ENCODE measurements at places on chromosomes 7 and 10.

DNA sequence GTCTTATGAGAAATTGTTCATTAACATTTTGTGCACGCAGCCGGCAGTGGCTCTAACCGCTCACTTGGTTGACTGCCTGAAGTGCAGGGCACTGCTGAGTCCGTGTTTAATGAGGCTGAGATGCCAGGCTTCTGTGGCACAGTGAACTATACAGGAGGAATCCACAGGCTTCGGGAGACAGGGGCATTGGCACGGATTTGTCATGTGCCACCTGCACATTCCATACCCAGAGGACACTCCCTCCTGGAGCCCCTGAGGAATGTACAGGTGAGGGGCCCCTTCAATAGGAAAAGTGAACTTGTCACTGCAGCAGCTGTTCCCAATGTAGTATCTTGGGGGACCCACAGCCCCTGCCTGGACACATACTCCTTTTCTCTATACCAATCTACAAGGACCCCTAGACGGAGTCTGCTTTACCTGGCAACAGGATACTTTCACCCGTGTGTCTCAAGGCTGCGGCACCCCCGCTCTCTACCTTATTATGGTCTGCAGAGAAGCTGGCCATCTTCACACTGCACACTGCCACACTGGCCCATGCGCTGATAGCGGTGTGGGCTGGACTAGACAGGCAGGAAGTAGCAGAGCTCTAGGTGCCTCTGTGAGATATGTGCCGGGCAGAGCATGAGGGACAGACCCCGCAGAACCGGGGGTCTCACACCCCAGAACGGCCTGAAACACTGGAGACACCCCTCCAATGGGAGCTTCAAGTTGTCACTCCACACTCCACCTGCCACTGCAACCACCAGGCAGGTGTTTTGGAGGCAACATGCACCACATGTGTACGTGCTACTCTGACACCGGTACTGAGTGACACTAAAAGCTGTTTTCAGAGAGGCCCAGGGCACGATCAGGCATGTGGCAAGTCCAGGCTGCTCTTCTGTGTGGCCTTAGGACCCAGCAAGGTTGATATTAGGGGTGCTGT lies 71.4 kb upstream of the RHEB start:
- H3K27ac ChIP-seq: no peak overlapping the region
- H3K27me3 ChIP-seq: no peaks in the 10 kb centered on the region
- peaks cover 6% of the 10 kb centered on the region for H3K36me3 ChIP-seq
- no peak for DNase-seq
- peaks cover 11% of the 10 kb centered on the region for H3K4me1 ChIP-seq

DNA sequence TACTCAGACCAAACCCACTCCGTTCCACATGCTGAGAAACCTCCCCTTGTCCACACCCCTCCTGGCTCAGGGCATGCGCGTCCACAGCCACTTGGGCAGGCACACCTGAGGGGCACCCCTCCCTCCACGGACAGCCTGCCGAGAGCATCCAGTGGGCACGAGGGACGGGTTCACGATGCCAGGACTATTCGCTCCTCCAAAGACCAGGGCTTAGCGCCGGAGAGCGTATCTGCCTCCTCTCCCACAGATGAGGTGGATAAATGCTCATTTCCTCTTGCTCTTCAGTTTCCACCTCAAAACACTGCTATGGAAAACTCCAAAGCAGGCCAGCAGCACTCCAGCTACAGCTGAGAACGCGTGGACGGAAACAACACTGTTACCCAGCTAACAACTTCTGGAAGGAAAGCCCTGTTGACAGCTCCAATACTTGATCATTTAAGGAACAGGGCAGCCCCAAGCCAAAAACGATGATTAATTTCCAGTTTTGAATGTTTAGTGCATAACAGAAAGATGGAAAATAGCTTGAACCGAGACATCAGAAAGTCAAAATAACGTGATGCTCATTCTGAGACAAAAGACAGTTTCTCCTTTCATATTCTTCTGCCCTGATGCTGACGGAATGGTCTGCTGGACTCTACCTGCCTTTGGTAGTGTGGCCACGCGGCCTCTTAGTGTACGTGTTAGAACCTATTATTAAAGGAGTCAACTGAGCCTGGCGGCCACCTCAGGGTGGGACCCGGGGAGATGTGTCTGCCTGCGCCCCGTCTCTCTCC lies 204.7 kb downstream of the DNAJB6 start:
- H3K4me3 ChIP-seq: no peak overlapping the region
- H3K27ac ChIP-seq: no peak overlapping the region
- peaks cover 10% of the 10 kb centered on the region for H3K27me3 ChIP-seq
- H3K36me3 ChIP-seq: peaks cover 2% of the 10 kb centered on the region

GRCh38 chr7:137890449-137890921 lies 43.7 kb upstream of the DGKI start:
- H3K36me3 ChIP-seq: peaks cover 15% of the 10 kb centered on the region
- no peak overlapping the region for H3K4me3 ChIP-seq
- H3K27me3 ChIP-seq: no peaks in the 10 kb centered on the region

- H3K4me1 ChIP-seq: peaks cover 4% of the 10 kb centered on the region
- H3K27me3 ChIP-seq: no peaks in the 10 kb centered on the region
- no peak overlapping the region for H3K4me3 ChIP-seq
- no peak overlapping the region for H3K27ac ChIP-seq
These were observed 3.9 kb upstream of the MIOS start for GRCh38 chr7:7562736-7563135.

DNA sequence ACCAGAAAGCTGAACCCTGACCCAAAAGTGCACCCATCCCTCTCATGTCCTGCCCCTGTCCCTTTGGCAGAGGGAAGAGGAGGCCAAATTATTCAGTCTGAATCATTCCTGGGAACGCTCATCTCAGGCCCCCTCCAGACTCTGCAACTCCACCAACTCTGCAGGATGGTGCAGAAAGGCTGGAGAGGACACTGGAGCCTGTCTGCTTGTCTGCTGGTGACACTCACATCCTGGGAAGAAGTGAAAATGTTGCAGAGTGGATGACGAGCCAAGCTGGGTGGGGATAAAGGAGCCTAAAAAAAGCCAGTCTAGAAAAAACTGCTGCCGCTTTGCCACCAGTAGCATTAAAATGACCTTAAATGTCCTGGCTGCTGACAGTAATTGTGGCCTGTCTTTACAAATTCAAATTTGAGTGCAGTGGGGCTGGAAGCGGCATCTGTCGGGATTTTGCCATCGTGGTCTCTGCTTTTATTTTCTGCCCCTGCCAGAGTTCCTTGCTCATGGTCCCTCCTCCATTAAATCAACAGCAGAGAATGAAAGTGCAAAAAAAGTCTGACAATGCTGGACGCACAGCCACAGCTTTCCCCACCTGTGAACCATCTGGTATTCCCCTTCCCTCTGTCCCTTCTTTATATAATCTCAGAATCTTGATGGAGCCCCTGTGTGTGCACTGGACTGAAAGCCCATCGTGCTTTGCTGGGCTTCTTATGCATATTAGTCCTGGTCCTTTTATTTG lies 63.9 kb downstream of the STK17A start:
- H3K4me3 ChIP-seq: peak overlapping the region; percentile 72
- H3K27ac ChIP-seq: peak overlapping the region; percentile 98
- peaks cover 97% of the 10 kb centered on the region for H3K4me1 ChIP-seq
- peaks cover 50% of the 10 kb centered on the region for H3K36me3 ChIP-seq
- no peaks in the 10 kb centered on the region for H3K27me3 ChIP-seq

GRCh38 chr10:20892011-20892585 lies 5.0 kb downstream of the NEBL start:
- H3K4me3 ChIP-seq: no peak overlapping the region
- H3K36me3 ChIP-seq: no peaks in the 10 kb centered on the region
- H3K4me1 ChIP-seq: no peaks in the 10 kb centered on the region
- H3K27ac ChIP-seq: no peak overlapping the region
- no peaks in the 10 kb centered on the region for H3K27me3 ChIP-seq

DNA sequence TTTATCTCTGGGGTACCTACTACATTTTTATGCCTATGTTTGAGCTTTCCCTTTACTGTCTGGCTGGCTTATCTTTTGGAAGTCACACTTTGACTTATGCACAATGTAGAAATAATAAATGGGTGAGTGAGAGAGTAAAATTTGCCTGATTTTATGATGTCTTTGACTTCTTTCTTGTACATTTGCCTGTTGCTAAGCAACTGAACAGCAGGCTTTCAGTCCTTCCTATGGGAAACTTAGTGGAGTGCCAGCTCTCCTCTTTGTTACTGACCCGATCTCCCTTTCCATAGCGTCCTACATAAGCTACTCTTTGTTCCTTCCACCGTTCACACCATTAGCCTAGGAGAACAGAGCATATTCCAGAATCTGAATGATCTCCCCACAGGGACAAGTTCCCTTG lies 4.2 kb downstream of the TAS2R60 start:
- no peaks in the 10 kb centered on the region for H3K36me3 ChIP-seq
- H3K27ac ChIP-seq: no peak overlapping the region
- H3K4me3 ChIP-seq: no peak overlapping the region

GRCh38 chr7:7521259-7521658 lies 14.4 kb downstream of the COL28A1 start:
- H3K4me3 ChIP-seq: no peak overlapping the region
- no peak overlapping the region for H3K27ac ChIP-seq
- no peak for DNase-seq
- H3K27me3 ChIP-seq: peaks cover 16% of the 10 kb centered on the region
- H3K36me3 ChIP-seq: peaks cover 1% of the 10 kb centered on the region

GRCh38 chr7:154817224-154817896 lies 185.6 kb downstream of the PAXIP1 start:
- H3K36me3 ChIP-seq: no peaks in the 10 kb centered on the region
- H3K27ac ChIP-seq: no peak overlapping the region
- H3K4me3 ChIP-seq: no peak overlapping the region
- H3K27me3 ChIP-seq: peaks cover 12% of the 10 kb centered on the region

Measured in central memory CD8-positive, alpha-beta T cell (primary cell).